DMS79 (cell line): ENCODE measurements at places on chromosomes 12 and 14.

- no peak for DNase-seq
Observed at GRCh38 chr12:69115951-69116350, 123.4 kb upstream of the CPSF6 start.

GRCh38 chr12:33676866-33677265, 237.2 kb upstream of the SYT10 start:
- DNase-seq = no peak

DNA sequence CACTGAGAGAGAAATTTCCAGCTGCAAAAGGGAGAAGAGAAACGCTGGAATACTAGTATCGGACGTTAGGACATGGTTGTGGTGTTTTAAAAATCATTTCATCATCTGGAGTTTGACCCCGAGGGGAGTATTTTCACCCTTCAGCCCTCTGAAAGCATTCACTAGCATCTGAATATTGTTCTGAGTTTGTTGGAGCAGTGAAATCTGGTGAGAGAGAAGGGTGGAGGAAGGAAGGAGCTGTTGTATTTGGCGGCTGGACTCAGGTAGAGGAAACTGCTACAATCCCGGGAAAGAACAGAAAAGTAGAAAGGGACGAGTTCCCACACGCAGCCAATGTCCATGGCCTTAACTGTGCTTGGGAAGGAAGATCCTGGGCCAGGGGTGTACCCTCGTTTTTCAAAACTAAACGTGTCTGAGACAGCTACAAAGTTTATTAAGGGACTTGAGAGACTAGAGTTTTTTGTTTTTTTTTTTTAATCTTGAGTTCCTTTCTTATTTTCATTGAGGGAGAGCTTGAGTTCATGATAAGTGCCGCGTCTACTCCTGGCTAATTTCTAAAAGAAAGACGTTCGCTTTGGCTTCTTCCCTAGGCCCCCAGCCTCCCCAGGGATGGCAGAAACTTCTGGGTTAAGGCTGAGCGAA, 896 bp upstream of the CDKN1B start:
- no peak for DNase-seq

- no peak for DNase-seq
Observed at GRCh38 chr12:119375075-119375882, 40.8 kb downstream of the CCDC60 start.

DNA sequence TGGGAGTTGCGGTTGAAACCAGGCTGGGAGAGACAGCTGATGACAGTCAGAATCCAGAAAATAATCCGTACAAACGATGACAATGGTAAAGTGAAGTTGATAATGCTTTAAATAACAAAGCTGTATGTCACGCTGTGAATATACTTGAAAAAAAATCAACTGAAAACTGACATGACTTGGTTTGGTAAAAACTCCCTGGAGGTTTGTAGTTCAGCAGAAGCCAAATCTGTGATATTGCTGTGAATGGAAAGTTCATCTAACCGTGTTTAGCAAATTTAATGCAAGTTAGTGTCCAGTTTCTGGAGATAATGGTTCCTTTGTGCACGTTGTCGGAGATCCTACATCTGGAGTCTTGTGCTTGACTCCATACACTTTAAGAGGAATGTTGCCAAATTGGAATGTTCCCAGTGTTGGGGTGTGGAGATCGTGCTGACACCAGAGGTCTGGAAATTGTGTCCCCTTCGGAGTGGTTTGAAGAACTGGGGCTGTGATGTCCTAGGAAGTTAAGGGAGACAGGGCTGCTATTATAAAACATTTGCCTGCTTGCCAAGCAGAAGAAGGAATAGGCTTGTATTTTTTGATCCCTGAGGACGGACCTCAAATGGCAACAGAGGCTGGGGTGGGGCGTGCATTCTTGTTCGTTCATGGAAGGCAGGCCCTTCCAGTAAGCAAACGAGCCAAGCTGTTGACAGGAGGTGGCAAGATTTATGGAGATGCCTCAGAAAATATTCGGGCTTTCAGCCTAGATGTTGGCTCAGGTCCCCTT, 30.6 kb downstream of the PPFIBP1 start:
- DNase-seq = no peak

DNA sequence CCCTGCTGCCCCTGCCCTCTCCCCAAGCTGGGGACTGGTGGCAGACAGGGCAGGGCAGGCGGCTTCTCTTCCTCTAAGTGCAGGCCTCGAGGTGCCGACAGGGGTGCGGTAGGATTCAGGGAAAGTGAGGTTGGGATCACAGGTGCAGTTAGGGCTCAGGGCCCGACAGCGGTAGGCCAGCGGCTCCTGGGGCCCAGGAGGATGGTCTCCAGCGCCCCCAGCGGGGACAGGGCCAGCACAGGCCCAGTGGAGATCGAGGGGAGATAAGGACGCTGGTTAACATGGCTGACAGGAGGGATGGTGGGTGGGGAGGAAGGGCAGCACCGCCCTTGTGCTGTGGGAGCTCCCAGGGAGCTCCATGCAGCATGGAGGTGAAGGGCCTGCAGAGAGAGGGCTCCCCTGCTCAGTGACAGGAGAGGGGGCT, 935 bp upstream of the CRIP1 start:
- no peak for DNase-seq

DNA sequence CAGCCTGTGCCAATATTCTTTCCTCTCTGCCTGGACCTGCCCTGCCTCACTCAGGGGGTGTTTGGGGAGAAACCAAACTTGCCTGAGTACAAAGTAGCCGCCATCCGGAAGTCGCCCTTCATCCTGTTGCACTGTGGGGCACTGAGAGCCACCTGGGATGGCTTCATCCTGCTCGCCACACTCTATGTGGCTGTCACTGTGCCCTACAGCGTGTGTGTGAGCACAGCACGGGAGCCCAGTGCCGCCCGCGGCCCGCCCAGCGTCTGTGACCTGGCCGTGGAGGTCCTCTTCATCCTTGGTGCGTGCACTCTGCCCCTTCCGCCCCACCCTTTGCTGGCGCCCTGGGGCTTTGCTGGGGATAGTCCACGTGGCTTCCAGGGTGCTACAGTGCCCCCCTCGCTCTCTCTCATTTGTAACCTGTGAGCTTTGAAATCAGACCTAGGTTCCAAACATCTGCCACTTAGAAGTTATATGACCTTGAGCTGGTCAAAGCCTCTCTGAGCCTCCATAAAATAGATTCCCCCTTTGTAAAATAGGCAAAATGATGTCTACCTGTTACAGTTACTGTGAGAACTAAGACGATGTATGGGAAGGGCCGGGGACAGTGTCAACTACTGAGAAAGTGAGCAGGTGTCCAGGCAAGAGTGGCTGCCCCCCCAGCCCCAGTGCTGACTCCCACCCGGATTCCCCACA, 4.5 kb downstream of the KCNH3 start:
- DNase-seq = no peak

GRCh38 chr14:103839579-103839978, 7.8 kb downstream of the PPP1R13B start:
- DNase-seq = no peak

DNA sequence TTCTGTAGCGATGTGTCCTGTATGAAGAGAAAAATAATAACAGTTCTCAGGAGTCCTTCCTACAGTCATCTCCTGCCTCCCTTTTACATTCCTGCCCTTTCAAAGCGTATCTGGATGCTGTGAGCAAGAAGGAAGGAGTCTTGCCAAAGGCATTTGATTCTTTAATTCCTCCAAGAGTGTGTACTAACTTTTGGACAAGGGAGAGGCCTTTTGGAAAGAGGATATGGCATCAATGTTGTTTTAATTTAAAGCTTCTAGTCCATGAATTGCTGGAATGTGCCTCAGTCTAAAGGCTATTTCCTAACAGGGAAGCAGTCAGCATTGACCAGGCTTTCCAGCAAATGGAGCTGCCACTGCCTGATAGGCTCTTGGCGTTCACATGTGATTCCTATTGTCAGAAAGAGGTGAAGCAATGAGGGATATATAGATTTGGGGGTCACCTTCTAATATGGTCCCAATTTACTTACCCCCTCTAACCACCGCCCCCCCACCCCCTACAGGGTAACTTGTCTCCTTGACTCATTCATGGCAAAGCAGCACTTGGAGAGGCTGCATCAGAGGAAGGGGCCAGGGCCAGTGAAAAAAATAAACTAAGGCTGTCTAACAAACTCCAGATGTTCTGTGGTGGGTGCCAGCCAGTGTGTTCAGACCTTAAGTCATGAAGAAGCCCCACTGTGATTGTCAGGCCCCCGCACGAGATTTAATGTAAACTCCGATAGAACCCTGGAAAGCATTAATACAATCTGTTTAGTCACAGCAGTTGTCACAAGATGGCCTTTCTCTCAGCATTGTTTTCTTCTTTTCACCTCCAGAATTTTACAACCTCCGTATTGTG, 220.3 kb downstream of the FBXL14 start:
- DNase-seq = no peak

DNA sequence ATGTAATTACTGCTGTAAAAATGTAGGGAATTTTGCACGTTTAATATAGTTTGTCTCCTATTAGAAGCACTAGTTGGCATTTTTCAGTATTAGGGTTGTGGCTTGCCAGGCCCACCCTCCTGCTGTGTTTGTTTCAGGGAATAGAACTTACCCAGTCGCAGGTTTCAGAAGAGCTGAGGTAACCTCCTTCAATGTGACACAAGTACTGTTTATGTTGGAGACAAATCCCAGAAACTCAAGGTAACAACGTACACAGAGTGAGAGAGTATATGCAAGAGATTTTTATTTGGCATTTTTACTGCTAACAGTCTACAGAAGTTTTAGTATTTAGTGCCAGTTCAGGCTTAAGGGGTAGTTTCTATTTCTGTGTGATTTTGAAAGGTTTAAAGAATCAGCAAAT, 284.3 kb downstream of the RAD51B start:
- no peak for DNase-seq

DNA sequence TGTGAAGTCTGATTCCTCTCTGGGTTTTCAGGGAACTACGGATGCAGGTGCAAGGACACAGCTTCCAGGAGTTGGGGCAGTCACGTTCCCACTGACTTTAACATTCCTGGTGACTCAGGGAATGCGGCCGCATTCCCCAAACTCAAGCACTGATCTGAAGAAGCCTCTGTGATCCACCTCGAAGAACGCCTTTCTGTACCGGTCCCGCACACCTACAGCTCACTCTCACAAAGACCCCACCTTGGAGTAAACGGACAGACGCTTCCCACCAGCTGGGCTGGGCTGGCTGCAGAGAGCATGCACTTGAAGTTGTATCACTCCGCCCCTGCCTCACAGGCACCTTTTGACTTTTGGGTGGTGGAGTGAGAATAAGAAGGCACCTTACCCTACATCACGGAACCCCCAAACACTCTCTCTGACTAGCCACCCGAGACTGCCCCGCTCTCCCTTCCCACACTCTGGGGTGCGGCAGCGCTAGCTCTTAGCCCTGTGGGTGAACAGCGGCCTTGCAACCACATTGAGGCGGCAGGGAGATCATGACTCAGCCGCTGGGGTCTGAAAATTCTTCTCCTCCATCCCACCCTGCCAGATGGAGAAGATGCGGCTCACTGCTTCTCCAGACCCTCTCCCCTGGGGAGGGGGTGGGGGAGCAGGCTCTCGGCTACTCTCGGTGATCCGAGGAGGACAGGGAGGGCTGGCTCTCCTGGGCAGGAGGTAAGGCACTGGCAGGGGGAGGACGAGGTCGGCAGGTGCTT, 23.7 kb upstream of the HDAC7 start:
- no peak for DNase-seq

GRCh38 chr12:106096376-106096775, 42.4 kb downstream of the NUAK1 start:
- DNase-seq = no peak

- DNase-seq = no peak
Observed at GRCh38 chr12:32502693-32503502, 103.5 kb downstream of the FGD4 start.

DNA sequence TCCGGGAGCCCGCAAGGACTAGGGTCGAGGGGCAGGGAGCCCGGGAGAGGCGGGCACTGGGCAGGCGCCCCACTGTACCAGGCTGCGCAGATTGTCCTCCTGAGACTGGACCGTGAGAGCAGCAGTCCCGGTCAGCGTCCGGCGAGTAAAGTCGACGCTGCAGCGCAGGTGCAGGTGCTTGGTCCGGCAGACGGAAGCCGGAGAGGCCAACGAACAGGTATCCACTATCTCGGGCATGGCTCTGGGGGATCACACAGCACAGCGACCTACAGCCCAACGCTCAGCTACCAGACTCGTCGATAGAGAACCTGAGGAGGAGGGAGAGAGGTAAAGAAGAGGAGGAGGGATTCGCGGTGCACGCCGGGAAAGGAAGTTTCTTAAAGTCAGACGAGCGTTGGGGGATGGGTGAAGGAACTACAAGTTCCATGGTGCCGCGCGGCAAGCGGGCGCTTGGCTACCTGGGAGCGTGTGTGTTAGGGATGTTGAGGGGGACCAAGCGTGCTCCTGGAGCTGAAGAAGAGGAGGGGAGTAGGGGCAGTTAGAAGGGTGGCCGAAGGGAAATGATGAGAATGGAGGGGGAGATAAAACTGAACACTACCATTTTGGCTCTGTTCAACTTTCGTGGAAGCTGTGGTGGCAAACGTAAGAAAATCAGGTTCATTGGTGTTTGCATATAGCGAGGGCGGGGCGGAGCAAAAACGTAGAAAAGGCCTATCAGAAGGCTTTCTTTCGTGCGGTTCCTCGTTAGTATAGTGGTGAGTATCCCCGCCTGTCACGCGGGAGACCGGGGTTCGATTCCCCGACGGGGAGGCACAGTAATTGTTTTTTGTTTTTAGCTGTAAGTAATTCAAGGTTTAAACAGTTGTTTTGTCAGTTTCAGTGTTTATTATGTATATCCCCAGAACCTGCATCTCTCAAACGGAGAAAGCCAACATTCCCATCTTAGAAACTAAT, at the start of gene LTA4H:
Gene LTA4H, minus strand, starts transcription at position 305 of the 954 bp plus-strand sequence. Its CDS starts 68 bp downstream, at position 237.
- DNase-seq = peak; percentile 98

- DNase-seq = no peak
Observed at GRCh38 chr14:102949062-102949800, 26.8 kb downstream of the AMN start.

DNA sequence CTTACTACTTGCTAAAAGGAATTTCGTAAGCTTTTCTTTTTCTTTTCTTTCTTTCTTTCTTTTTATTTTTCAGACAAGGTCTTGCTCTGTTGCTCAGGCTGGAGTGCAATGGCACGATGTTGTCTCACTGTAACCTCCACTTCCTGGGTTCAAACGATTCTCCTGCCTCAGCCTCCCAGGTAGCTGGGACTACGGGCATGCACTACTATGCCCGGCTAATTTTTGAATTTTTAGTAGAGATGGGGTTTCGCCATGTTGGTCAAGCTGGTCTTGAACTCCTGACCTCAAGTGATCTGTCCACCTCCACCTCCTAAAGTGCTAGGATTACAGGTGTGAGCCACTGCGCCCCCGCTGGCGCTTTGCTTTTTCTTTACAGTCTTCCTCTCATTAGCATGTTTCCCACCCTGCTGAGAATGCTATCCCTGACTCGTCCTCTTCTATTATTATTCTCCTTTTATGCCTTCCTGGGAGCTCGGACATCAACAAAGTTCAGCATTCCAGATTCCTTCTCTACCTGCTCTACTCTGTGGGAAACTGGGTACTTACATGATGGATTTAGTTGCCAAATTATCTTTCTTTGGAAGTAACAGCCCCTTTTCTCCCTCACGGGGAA, 3.1 kb downstream of the MTHFD1 start:
- DNase-seq = no peak

DNA sequence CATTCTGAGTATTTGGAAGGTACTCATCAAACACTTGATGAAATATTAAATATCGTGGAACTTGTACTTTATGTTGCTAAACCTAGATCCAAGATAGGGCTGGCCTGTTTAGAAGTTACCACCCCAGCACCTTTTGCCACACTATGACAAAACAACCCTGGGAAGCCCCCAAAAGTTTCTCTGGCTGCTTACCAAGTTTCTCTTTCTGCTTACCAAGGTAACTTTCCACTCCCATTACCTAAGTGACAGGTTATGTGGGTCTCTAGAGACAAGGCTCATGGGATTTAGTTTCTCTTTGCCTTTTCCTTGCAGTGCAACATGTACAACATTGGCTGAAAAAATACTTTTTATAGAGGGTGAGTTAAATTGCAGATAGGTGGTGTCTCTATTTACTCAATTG, 28.9 kb upstream of the PPM1A start:
- no peak for DNase-seq

GRCh38 chr12:120830966-120831365, 73.2 kb downstream of the SPPL3 start:
- no peak for DNase-seq
